Thoracic aorta (tissue), 2 donors: ENCODE measurements at places on chromosomes 7 and 10.

DNA sequence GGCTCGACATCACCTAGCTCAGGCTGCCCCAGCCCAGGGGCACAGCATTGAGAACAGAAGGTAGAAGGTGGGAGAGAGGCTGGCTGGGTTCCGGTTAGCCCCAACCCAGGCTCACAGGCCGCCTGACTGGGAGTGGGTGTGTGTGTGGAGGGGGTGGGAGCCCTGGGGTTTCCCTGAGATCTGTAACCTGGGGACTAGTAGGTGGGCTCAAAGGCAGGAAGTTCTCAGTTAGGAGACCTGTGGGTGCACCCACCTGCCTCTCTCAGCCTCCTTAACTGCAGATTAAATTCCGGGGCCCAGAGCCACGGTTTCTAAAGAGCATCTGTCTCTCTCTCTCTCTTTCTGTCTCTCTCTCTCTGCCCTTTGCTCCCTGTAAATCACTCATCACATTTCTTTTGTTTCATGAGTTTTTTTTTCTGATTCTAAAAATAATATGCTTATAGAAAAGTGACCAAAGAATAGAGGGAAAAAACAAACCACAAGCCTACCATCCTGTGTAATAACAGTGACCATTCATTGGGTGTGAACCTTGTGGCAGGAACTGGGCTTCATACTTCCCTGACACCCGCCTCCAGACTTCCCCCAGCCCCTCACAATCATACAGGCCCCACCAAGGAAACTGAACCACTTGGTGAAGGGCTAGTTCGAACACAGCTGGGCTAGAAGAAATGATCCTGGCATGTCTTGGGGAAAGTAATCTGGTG, 83.4 kb upstream of the SMNDC1 start:
- no peaks in the 10 kb centered on the region for H3K36me3 ChIP-seq
- H3K27me3 ChIP-seq, result no peaks in the 10 kb centered on the region
- no peak overlapping the region for H3K27ac ChIP-seq
- no peak overlapping the region for H3K4me3 ChIP-seq
- H3K4me1 ChIP-seq, result no peaks in the 10 kb centered on the region
- no peak for DNase-seq

- no peak for DNase-seq
- H3K4me3 ChIP-seq, result no peak overlapping the region
- no peaks in the 10 kb centered on the region for H3K27me3 ChIP-seq
- no peak overlapping the region for H3K27ac ChIP-seq
- no peaks in the 10 kb centered on the region for H3K4me1 ChIP-seq
These were observed 28.9 kb downstream of the MGAM start for GRCh38 chr7:142024547-142024946.

GRCh38 chr7:152902054-152902453, 142.5 kb downstream of the ACTR3B start:
- no peaks in the 10 kb centered on the region for H3K27me3 ChIP-seq
- no peak for DNase-seq
- H3K36me3 ChIP-seq, result no peaks in the 10 kb centered on the region
- H3K27ac ChIP-seq, result no peak overlapping the region
- no peak overlapping the region for H3K4me3 ChIP-seq

GRCh38 chr7:39910108-39910869, 39.8 kb upstream of the CDK13 start:
- no peak overlapping the region for H3K4me3 ChIP-seq
- H3K27me3 ChIP-seq, result no peaks in the 10 kb centered on the region
- DNase-seq, result no peak
- no peak overlapping the region for H3K27ac ChIP-seq

DNA sequence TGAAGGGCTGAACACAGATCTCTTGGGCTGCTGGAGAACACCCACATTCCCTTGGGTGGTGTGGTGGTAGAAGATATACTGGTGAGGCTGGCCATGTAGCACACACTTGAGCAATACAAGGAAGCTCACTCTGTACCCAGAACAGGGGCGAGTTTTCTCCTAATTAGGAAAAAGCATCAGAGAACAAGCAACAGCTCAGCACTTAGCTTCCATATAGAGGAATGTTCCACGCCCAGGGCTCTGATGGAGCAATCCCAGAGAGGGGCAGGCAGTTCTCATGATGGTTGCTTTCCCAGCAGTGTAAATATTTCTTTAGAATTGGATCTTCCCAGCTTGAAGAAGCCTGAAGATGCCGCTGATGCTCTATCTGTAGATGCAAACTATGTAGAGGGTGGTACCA, 21.0 kb upstream of the PNLIP start:
- H3K36me3 ChIP-seq, result no peaks in the 10 kb centered on the region
- H3K4me3 ChIP-seq, result no peak overlapping the region
- H3K4me1 ChIP-seq, result no peaks in the 10 kb centered on the region
- no peaks in the 10 kb centered on the region for H3K27me3 ChIP-seq
- no peak overlapping the region for H3K27ac ChIP-seq

- no peak overlapping the region for H3K27ac ChIP-seq
- no peaks in the 10 kb centered on the region for H3K27me3 ChIP-seq
- H3K4me3 ChIP-seq, result no peak overlapping the region
- DNase-seq, result no peak
- no peaks in the 10 kb centered on the region for H3K36me3 ChIP-seq
These were observed 105.0 kb upstream of the CDK13 start for GRCh38 chr7:39845006-39845405.

DNA sequence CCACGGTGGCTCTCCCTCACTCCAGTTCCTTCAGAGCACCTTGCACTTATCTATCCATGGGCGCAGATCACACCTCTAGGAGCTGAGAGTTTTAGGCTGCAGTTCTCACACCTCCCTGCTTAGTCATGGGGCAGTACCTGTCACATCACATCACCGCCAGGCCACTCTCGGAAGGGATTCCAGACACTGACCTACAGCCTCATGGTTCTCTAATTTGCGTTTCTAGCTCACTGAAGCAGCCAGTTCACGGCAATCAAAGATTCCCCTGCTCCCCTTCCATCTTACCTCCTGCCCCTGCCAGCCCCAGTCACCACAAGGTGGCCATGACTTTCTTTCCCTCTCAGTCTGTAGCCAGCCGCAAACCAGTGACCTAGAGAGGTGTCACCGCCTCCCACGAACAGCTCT, 34.2 kb downstream of the ADRB1 start:
- no peaks in the 10 kb centered on the region for H3K27me3 ChIP-seq
- no peaks in the 10 kb centered on the region for H3K36me3 ChIP-seq
- no peaks in the 10 kb centered on the region for H3K4me1 ChIP-seq
- no peak overlapping the region for H3K4me3 ChIP-seq
- no peak overlapping the region for H3K27ac ChIP-seq

DNA sequence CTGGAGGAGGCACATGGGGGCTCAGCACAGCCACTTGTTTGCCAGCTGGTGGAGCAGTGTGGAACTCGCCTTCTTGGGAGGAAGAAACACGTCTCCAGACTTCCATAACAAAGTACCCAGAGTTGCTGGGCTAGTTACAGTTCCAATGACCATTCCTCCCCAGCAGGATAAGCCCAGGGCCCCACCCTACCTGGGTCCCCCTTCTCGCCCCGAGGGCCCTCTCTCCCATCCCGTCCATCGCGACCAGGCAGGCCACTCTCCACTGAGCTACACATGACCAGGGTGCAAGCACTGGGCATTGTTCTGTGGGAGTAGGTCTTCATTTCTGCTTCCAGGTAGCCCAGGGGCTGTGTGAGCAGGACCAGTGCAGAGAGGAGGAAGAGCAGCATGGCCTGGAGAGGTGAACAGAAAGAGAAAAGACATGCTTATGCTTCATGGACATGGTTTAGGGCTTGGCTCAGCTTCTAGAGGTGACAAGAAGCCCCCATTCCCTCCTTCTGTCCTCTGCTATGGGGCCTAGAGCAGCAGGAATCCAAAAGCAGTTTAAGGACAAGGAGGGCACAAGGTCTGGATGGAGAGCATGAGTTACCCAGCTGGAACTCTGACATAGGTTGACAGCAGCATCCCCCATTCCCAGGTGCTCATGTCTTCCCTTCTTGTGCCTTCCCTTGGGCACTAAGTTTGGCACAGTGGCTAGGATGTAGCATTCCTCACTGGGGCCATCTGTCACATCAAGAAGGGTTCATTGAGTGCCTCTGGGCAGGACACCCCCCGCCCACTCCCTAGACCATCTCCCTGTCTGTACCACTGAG, 2.4 kb downstream of the SFTPD start:
- no peak overlapping the region for H3K27ac ChIP-seq
- H3K36me3 ChIP-seq, result no peaks in the 10 kb centered on the region
- no peak for DNase-seq
- no peak overlapping the region for H3K4me3 ChIP-seq
- H3K27me3 ChIP-seq, result no peaks in the 10 kb centered on the region
- no peaks in the 10 kb centered on the region for H3K4me1 ChIP-seq

DNA sequence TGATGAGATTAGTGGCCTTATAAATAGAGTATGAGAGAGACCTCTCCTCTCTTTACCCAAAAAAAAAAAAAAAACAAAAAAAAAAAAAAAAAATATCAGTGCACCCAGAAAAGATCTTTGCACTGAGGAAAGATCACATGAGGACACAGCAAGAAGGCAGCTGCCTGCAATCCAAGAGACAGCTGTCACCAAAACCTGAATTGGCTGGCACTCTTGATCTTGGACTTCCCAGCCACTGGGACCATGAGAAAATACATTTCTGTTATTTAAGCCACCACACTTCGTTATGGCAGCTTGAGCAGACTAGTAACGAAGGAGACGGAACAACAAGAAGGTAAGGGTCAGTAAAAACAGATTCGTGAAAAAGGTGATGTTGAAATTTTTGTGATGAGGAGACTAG, 47.0 kb downstream of the TMEM106B start:
- no peak overlapping the region for H3K27ac ChIP-seq
- DNase-seq, result no peak
- H3K4me3 ChIP-seq, result no peak overlapping the region
- no peaks in the 10 kb centered on the region for H3K4me1 ChIP-seq
- H3K36me3 ChIP-seq, result no peaks in the 10 kb centered on the region
- no peaks in the 10 kb centered on the region for H3K27me3 ChIP-seq

GRCh38 chr7:116198748-116199410, 11.5 kb upstream of the TES start:
- DNase-seq, result no peak
- H3K27me3 ChIP-seq, result no peaks in the 10 kb centered on the region
- no peak overlapping the region for H3K4me3 ChIP-seq
- H3K4me1 ChIP-seq, result peaks cover 7% of the 10 kb centered on the region
- no peak overlapping the region for H3K27ac ChIP-seq

GRCh38 chr7:25913598-25914224, 238.3 kb upstream of the NFE2L3 start:
- no peaks in the 10 kb centered on the region for H3K27me3 ChIP-seq
- no peak overlapping the region for H3K4me3 ChIP-seq
- DNase-seq, result no peak
- no peaks in the 10 kb centered on the region for H3K36me3 ChIP-seq
- H3K27ac ChIP-seq, result no peak overlapping the region
- no peaks in the 10 kb centered on the region for H3K4me1 ChIP-seq

DNA sequence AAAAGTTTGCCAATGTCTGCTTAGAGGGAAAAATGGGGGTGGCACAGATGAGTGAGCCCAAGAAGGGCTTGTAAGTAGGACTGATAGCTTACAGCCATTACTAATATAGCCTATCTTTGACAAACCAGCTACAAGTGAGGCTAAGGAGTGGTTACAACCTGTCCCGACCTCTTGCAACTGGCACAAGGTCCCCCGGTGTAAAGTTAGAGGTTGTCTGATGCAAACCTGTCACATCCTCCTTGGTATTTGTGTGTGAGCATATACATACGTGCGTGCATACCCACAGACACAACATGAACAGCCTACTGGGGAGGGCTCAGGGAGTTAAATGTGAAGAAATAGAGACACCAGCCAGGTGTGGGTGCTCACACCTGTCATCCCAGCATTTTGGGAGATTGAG, 14.6 kb downstream of the ADAP1 start:
- H3K4me3 ChIP-seq, result no peak overlapping the region
- DNase-seq, result no peak
- H3K4me1 ChIP-seq, result no peaks in the 10 kb centered on the region
- no peaks in the 10 kb centered on the region for H3K27me3 ChIP-seq
- H3K27ac ChIP-seq, result no peak overlapping the region
- no peaks in the 10 kb centered on the region for H3K36me3 ChIP-seq

- H3K4me3 ChIP-seq, result no peak overlapping the region
- no peaks in the 10 kb centered on the region for H3K36me3 ChIP-seq
- H3K27ac ChIP-seq, result no peak overlapping the region
- no peaks in the 10 kb centered on the region for H3K27me3 ChIP-seq
These were observed 22.6 kb upstream of the CPN1 start for GRCh38 chr10:100104300-100104699.

GRCh38 chr10:119871881-119872609, 598 bp downstream of the MCMBP start:
- peaks cover 29% of the 10 kb centered on the region for H3K4me1 ChIP-seq
- no peak for DNase-seq

DNA sequence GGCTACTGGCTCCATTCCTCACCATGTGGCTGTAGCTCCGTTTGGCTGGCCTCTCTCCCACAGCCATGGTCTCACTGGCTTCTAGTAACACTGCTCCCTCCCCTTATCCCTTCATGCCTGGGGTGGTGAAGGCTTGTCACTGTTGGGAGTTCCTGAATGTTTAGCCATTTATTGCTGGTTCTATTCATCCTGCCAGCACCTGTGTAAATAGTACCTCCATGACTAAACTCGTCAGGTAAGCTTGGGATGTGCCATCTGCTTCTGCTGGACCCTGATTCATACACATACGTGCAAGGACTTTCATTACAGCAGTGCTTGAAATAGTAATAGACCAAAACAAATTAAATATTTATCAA, 61.6 kb downstream of the CCDC71L start:
- no peak overlapping the region for H3K27ac ChIP-seq
- no peaks in the 10 kb centered on the region for H3K36me3 ChIP-seq
- no peaks in the 10 kb centered on the region for H3K27me3 ChIP-seq

DNA sequence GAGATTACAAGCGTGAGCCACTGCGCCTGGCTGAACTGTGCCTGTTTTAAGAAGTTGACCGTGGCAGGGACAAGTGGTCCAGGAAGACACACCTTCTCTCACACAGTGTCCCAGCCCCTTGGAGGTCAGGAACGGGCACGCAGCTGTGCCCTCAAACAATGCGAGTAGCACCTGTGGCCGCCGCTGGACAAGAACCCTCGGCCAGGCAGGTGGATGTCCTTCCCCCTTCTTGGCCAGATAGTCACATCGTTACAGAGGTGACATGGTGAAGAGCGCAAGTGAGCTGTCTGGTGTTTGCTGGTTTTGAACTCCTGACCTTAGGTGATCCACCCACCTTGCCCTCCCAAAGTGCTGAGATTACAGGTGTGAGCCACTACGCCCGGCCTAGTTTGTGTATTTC, 8.8 kb downstream of the ZFAND2A start:
- no peak for DNase-seq
- no peaks in the 10 kb centered on the region for H3K27me3 ChIP-seq
- no peak overlapping the region for H3K4me3 ChIP-seq
- H3K27ac ChIP-seq, result no peak overlapping the region
- H3K36me3 ChIP-seq, result peaks cover 43% of the 10 kb centered on the region

GRCh38 chr10:79254333-79255006, 92.8 kb upstream of the PPIF start:
- peaks cover 6% of the 10 kb centered on the region for H3K36me3 ChIP-seq
- DNase-seq, result no peak
- H3K27ac ChIP-seq, result no peak overlapping the region
